ENCODE measurements at places on chromosomes 4 and X.

- DNase-seq = peak; percentile 1
Measured at GRCh38 chrX:11100281-11101035, 10.7 kb upstream of the HCCS start.

GRCh38 chr4:48954314-48954713, 31.8 kb upstream of the CWH43 start:
- no peak for DNase-seq

- no peak for DNase-seq
Measured at GRCh38 chr4:36476135-36476534, 194.7 kb downstream of the DTHD1 start.

DNA sequence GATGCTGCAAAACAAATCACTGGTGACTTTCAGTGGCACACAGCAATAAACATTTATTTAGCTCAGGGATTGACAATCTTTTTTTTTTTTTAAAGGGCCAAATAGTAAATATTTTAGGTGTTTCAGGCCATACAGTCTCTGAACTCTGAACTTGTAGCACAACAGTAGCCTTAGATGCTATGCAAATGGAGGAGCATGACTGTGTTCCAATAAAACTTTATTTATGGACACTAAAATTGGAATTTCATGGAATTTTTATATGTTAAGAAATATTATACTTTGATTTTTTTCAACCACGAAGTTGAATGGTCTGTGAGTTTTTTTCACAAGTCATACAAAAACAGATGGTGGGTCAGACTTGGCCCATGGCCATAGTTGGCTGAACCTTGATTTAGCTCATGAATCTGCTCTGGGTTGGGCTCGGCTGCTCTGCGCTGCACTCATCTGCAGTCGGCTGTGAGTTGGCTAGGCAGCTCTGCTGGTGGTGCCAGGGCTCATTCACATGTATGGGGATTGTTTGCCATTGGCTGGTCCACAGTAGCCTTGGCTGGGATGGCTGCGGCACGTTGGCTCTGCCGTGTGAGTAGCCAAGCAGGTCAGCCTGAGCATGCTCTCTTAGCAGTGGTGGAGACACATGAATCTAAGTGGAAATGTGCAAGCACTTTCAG, 231.7 kb upstream of the PGRMC2 start:
- peak; percentile 6 for DNase-seq

GRCh38 chr4:121277194-121278105, 103.4 kb downstream of the QRFPR start:
- DNase-seq = no peak

All from SHP77 (cell line).